Smooth muscle cell of bladder (primary cell): ENCODE measurements at places on chromosomes 5 and 9. TPM values are rescaled to one million over a fixed set of nuclear protein-coding genes. Genes with fewer than 3 reads are reported as not detected.

Gene BRD3OS
- total RNA-seq, result 8.5 and 13.8 TPM in 2 replicates

Gene PCDHB16
- 0.18 and 0.85 TPM in 2 replicates for total RNA-seq

Gene TRAF1
- 2.3 TPM in 2 replicates for total RNA-seq

Gene GABRA1
- not detected in 2 replicates for total RNA-seq

Gene OLFM1
- total RNA-seq, result 3.9 and 5.5 TPM in 2 replicates

Gene PDE4D
- 40.8 and 64.1 TPM in 2 replicates for total RNA-seq

Gene PDE6A
- under 0.01 TPM in 1 of 2 replicates, not detected in the other for total RNA-seq

Gene CERCAM
- total RNA-seq, result 71.5 and 120 TPM in 2 replicates

Gene HRCT1
- 0.14 and 0.28 TPM in 2 replicates for total RNA-seq

Gene DPYSL3
- total RNA-seq, result 106 and 119 TPM in 2 replicates

Gene SELENOP
- total RNA-seq, result 98.6 and 131 TPM in 2 replicates

Gene PCDHB13
- 0.28 TPM in 2 replicates for total RNA-seq
